ENCODE measurements at places on chromosomes 1 and 21. TPM values are rescaled to one million over a fixed set of nuclear protein-coding genes. Genes with fewer than 3 reads are reported as not detected.
A peak's percentile ranks its signal among the peaks of the same experiment; 100 is the strongest.

The AJAP1 gene
- total RNA-seq, result not detected

The BRINP2 gene
- not detected for total RNA-seq

The CD160 gene
- total RNA-seq, result not detected

The CASQ2 gene
- total RNA-seq, result not detected

The GIPC2 gene
- 0.18 TPM for total RNA-seq

The RBM11 gene
- not detected for total RNA-seq

The EVA1C gene
- total RNA-seq, result 11.9 TPM

The FCN3 gene
- total RNA-seq, result not detected

The TMIGD3 gene
- not detected for total RNA-seq

The DNAJC16 gene
- total RNA-seq, result 30.5 TPM

The PLA2G2C gene
- not detected for total RNA-seq

DNA sequence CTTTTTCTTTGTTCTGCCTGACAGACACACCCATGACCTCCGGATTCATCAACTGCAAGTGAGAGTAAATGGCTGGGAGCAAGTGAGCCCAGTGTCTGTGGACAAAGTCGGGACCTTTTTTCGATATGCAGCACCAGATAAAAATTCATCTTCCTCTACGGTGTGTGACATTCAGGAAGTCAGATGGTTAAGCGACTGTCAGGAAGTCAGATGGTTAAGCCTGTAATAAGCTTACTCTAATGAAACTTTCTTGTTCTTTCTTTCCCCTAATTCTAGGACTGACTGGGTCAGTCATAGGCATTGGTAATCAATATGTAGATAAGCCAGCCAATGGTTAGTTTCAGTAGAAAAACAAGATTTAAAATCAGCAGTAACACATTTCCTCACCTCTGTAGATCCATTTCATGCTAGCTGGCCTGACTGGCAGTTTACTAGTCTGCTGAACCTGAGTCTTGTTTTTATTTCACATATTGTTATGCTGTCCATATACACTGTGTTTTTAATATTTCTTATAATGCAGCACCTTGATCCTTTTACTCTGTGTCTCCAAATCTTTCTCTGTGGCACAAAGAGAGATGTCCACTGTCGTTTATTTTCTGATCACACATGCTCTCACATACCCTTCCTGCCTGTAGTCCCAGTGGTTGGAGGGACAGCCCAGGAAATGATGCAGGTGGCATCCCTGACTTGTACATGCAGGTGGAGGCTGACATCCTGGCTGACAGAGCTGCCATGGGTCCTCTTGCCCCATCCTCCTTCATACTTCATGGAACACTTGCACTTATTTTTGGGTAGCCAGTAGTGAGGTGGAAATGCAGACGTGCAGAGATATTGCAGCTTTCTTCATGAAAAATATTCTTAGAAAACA, 115.8 kb downstream of the VPS13D start:
- H3K4me1 ChIP-seq, result peaks cover 7% of the 10 kb centered on the region
- no peak overlapping the region for H3K27ac ChIP-seq
- no peak overlapping the region for H3K4me3 ChIP-seq
- H3K36me3 ChIP-seq, result peaks cover 54% of the 10 kb centered on the region
- no peaks in the 10 kb centered on the region for H3K27me3 ChIP-seq
- DNase-seq, result no peak

GRCh38 chr1:196071447-196071846, 536.8 kb downstream of the KCNT2 start:
- H3K4me3 ChIP-seq, result no peak overlapping the region
- no peaks in the 10 kb centered on the region for H3K4me1 ChIP-seq
- no peak for DNase-seq
- no peak overlapping the region for H3K27ac ChIP-seq
- no peaks in the 10 kb centered on the region for H3K27me3 ChIP-seq
- no peaks in the 10 kb centered on the region for H3K36me3 ChIP-seq

DNA sequence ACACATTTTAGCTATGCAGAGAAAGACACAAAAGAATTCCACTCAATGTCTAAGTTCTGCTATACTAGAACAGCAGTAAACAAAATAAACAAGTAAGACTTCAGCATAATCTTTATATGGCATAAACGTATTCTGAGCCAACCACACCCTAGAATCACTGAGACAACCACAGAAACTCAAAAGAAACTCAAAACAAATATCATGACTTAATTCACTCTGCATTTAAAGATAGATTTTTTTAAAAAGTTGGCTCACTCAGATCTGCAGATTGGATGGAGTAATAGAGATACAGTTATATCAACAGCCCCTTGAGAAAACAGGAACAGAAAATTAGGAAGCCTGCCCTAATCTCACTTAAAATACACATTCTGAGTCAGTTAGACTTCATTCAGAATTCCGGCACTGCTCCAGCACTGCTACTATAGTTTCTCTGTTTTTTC, 95.0 kb downstream of the COL24A1 start:
- no peaks in the 10 kb centered on the region for H3K27me3 ChIP-seq
- no peak overlapping the region for H3K4me3 ChIP-seq
- H3K36me3 ChIP-seq, result no peaks in the 10 kb centered on the region
- H3K27ac ChIP-seq, result no peak overlapping the region
- DNase-seq, result no peak

DNA sequence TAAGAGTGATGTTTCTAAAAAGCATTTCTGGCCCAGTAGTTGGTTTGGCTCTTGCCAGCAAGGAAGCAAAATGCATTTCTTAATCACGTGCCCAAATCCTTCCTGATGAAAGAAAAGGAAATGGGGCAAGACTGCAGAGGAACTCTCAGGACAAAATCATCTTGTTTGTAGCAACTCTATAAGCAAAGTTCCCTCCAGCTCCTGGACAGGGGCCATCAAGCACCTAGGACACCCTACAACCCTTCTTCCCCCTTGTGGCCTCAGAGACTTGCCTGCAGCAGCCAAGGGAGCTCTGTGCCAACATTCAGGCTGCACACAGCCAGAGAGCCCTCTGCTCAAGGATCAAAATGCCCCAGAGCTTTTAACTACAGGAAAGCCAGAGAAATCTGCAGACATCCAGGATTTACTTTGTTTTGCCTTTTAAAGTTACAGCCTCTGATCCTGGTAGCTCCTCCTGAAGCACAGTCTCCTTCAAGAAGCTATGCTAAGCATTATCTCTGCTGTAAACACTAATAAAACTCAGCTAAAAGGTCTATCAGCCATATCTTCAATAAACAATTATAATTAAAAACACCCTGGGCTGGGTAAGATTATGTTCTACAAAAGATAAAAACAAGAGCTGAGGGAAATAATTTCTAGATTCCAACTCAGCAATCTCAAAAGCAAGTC, 105.0 kb downstream of the KIAA0319L start:
- H3K4me1 ChIP-seq, result peaks cover 64% of the 10 kb centered on the region
- H3K27me3 ChIP-seq, result no peaks in the 10 kb centered on the region
- H3K36me3 ChIP-seq, result peaks cover 19% of the 10 kb centered on the region
- H3K27ac ChIP-seq, result peak overlapping the region; percentile 74
- peak; percentile 67 for DNase-seq

DNA sequence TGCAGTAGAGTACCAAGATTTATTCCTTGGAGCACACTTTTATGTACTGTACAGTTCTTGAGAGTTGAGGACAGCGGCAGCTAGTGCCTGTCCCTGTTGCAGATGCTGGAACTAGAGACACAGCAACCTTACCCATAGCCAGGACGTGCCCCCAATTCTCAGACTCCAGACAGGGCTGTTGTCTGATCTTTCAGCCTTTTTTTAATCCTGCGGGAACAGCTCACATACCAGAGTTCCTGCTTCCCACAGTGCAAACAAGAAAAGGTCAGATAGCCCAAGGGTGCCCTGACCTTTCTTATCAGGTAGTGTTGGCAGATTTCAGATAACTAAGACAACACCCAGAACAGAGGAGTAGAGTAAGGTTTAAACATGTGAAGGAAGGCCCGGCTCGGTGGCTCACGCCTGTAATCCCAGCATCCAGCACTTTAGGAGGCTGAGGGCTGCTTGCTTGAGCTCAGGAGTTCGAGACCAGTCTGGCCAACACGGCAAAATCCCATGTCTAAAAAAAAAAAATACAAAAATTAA, 78.5 kb downstream of the DOP1B start:
- no peak overlapping the region for H3K27ac ChIP-seq
- no peak for DNase-seq
- no peaks in the 10 kb centered on the region for H3K27me3 ChIP-seq
- peaks cover 13% of the 10 kb centered on the region for H3K36me3 ChIP-seq

- H3K4me1 ChIP-seq, result no peaks in the 10 kb centered on the region
- DNase-seq, result no peak
- no peak overlapping the region for H3K4me3 ChIP-seq
- no peaks in the 10 kb centered on the region for H3K36me3 ChIP-seq
Observed at GRCh38 chr1:70672442-70672888, 261.4 kb downstream of the CTH start.

DNA sequence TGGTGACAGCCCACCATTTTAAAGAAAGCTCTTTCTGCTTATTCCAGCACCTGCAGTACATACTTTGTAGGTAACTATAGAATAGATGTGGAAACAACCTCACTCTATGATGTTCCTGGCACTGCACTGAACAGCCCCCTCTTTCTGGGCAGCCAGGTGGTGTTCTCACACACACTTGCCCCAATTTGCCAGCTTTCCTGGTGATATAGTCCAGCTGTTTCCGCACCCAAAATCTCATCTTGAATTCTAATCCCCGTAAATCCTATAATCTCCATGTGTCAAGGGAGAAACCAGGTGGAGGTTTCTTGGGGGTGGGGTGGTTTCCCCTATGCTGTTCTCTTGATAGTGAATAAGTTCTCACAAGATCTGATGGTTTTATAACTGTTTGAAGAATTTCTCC, 102.2 kb downstream of the FCRL5 start:
- H3K27me3 ChIP-seq, result peaks cover 5% of the 10 kb centered on the region
- H3K36me3 ChIP-seq, result no peaks in the 10 kb centered on the region
- no peak overlapping the region for H3K4me3 ChIP-seq
- no peak overlapping the region for H3K27ac ChIP-seq
- no peaks in the 10 kb centered on the region for H3K4me1 ChIP-seq

GRCh38 chr1:63892632-63893395, 119.0 kb downstream of the ROR1 start:
- H3K27ac ChIP-seq, result peak overlapping the region; percentile 76
- H3K27me3 ChIP-seq, result no peaks in the 10 kb centered on the region
- H3K4me1 ChIP-seq, result peaks cover 57% of the 10 kb centered on the region
- peaks cover 9% of the 10 kb centered on the region for H3K36me3 ChIP-seq
- H3K4me3 ChIP-seq, result peak overlapping the region; percentile 3

GRCh38 chr1:36100376-36100775, 11.7 kb downstream of the ADPRS start:
- peak overlapping the region; percentile 58 for H3K27ac ChIP-seq
- H3K36me3 ChIP-seq, result no peaks in the 10 kb centered on the region
- peaks cover 24% of the 10 kb centered on the region for H3K4me1 ChIP-seq
- H3K27me3 ChIP-seq, result no peaks in the 10 kb centered on the region

DNA sequence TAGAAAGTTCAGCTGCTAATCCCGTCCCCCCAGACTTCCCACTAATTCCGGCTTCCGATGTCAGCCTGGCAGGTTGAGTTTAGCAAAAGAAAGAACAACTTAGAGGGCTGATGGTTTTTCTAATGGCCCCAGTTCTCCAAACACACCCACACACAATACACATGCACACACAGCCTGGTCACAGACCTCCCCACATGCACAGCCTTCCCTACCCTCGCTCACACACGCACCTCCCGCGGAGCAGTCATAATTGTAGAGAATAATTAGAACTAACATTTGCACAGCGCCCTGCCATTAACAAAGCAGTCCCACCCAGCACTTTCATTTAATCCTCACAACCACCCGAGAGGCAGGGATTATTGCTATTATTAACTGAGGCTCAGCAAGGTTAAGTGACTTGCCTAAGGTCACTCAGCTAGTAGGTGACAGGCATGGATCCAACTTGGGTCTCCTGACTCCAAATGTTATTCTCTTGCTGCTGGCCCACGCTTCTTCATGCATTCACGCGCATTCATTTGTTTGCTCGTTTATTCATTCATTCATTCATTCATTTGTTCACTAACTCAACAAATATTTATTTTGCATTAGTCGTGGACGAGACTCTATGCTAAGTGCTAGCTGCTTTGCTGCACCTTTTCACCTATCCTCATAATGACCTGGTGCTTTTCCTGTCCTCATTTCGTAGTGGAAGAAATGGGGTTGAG, 274.9 kb downstream of the FOXD2 start:
- no peak for DNase-seq
- peaks cover 39% of the 10 kb centered on the region for H3K27me3 ChIP-seq
- H3K4me1 ChIP-seq, result peaks cover 6% of the 10 kb centered on the region
- H3K36me3 ChIP-seq, result no peaks in the 10 kb centered on the region
- H3K27ac ChIP-seq, result no peak overlapping the region

DNA sequence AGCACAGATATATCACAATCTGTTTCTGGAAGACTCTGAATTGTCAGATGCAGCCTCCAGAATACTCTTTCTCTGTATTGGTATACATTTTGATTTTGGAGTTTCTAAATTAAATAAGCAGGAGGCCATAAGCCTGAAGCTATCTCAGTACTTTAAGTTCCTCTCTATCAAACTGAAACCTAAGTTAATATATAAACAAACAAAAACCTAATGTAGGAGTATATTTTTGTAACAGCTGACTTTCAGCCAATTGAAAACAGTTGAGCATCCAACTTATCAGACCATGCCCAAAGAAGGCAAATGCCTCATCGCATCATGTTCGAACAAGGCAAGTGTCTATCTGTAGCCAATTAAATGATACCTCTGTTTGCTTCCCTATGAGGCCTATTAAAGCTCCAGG, 1054.4 kb downstream of the AMY1C start:
- no peaks in the 10 kb centered on the region for H3K4me1 ChIP-seq
- no peak for DNase-seq
- H3K36me3 ChIP-seq, result no peaks in the 10 kb centered on the region
- H3K27me3 ChIP-seq, result no peaks in the 10 kb centered on the region
- no peak overlapping the region for H3K4me3 ChIP-seq
- no peak overlapping the region for H3K27ac ChIP-seq

DNA sequence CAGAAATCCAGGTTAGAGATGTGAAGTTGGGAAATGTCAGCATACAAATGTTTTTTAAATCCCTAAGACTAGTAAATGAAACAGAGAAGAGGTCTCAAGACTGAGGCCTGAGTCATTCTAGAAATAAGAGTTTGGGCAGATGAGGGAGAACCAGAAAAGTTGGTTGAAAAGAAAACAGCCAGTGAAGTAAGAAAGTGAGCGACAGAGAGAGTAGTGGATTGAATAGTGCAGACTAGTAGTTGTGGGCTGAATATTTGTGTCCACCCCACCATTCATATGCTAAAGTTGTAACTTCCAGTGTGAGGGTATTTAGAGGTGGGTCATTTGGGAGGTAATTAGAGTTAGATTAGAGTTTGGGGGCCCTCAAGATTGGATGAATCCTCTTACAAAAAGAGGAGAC, 889.2 kb downstream of the TTLL7 start:
- peaks cover 4% of the 10 kb centered on the region for H3K36me3 ChIP-seq
- no peak for DNase-seq
- no peak overlapping the region for H3K27ac ChIP-seq
- H3K4me1 ChIP-seq, result no peaks in the 10 kb centered on the region
- H3K27me3 ChIP-seq, result peaks cover 1% of the 10 kb centered on the region
